ENCODE measurements at places on chromosomes 7 and 10.
A peak's percentile ranks its signal among the peaks of the same experiment; 100 is the strongest.

DNA sequence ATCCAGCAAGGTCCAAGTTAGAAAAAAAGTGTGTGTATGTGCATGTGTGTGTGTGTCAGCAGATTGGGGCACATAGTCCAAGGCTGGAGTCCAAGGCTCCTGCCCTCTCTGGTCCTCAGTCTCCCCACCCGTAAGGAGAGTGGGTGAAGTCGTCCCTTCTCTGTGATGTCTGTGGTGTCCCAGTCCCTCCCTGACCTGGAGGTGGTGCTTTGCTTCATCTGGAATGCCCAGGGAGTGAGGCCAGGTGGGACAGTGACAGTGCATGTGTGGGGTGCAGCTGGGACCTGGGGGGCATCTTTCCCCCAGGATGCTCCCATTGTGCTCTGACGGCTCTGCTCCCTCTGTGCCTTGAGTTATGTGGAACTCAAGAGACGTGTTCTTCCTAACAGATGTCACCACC, 18.0 kb downstream of the AQP1 start:
- no peak for DNase-seq

- no peak for DNase-seq
Measured at GRCh38 chr7:132368246-132368900, 207.9 kb downstream of the PLXNA4 start.

- no peak for DNase-seq
Measured at GRCh38 chr7:99363286-99363685, 11.2 kb upstream of the ARPC1B start.

- DNase-seq, result no peak
Measured at GRCh38 chr7:49367072-49367471, 406.4 kb upstream of the VWC2 start.

DNA sequence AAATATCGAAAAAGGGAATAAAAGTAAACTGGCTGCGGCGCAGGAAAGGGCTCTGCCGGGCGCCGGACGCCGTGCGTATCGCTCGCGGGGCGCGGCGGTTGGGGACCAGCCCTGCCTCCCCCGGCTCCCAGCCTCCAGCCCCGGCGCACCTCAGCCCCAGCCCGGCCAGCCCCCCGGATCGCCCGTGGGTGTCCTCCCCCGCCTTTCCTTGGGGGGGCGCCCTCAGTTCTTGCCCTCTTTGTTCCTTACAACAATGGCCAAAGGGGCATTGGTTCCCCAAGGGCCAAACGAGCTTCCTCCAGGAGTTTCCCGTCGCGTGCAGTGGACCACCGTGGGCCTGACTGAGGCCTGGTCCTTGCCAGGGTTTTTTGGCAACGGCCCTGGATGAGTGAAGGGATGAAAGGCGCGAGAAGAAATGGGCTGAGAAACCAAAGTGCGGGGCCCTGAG, 1.2 kb downstream of the MACROH2A2 start:
- no peak for DNase-seq

- DNase-seq, result no peak
Measured at GRCh38 chr7:10696064-10696463, 277.6 kb upstream of the PHF14 start.

DNA sequence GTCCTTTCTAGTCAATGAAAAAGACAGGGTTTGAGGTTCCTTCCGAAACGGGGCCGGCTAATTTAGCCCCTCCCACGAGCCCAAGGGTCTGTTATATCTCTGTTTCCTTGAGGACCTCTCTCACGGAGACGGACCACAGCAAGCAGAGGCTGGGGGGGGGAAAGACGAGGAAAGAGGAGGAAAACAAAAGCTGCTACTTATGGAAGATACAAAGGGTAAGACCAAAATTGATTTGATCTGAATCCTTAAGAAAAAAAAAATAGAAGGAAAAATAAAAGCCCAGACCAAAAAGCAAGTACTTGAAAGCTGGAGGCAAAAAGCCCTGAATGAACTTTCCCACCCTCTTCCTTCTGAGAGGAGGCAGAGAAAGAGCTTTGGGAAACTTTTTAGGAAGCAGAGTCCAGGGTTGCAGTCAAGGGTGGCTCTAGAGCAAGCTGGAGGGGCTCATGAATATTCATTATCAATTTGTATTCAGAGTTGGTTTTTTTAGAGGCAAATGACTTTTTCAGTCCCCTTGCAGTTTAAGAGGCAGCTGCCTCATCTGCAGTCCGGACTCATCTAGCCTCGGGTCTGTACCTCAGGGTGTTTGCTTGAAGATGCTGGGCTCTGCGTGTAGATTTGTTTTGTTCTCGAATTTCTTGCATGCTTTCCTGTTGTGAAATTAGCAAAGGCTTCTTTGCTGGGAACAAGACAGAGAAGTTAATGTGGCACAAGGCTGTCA, at the start of gene ENTPD1:
ENTPD1 (plus strand) TSS at position 123 of the 721 bp plus-strand sequence; CDS start at position 200, 77 bp downstream.
- DNase-seq, result no peak

DNA sequence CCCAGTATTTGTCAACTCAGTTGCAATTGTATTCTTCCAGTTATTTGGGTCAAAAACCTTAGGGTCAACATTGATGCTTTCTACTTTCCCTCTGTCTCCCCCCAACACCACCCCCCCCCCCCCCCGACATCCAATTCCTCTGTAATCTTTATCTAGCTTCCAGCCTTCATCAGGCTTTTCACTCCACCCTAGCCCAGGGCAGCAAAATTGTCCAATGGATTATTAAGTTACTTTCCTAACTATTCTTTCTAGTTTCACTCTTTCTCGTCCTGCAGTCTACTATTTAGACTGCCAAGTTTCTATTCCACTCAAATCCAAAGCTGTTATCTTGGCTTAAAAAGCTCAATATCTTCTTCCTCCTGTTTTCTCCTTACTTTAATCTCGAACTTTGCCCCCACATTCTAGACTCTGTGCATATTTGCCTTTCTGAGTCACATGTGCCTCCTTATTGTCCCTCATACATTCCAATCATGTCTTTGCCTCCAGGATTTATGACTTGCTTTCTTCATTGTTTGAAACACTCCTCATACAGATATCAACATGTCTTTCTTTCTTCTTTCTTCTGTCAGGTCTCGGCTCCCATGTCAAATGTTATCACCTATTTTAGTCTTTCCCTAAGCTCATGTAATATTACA, 196.6 kb upstream of the TMEM196 start:
- DNase-seq, result no peak

- peak; percentile 46 for DNase-seq
Measured at GRCh38 chr10:97708976-97709946, 4.3 kb upstream of the MARVELD1 start.

GRCh38 chr7:5703572-5704533, 77.6 kb downstream of the RNF216 start:
- DNase-seq, result no peak

- DNase-seq, result no peak
Measured at GRCh38 chr7:121032645-121033460, 44.3 kb downstream of the CPED1 start.

GRCh38 chr7:116782177-116782711, 80.1 kb upstream of the CAPZA2 start:
- DNase-seq, result no peak

DNA sequence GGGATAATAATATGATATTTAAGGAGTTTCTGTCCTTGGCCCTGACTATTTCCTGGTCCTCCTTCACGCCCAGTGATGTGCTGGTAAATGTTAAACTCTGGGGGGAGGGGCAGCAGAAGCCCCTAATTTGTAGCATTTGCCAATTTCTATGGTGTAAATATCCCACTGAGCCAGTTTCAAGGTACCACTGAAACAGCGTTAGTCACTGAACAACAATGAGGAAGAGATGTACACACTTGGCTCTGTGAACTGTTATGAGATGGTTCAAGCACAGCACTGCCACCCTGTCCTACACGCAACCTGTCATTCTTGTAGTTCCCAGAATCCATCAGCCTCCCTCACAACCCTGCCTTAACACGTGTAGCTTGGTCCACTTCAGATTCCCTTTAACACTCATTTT, 39.8 kb downstream of the MET start:
- DNase-seq, result no peak

DNA sequence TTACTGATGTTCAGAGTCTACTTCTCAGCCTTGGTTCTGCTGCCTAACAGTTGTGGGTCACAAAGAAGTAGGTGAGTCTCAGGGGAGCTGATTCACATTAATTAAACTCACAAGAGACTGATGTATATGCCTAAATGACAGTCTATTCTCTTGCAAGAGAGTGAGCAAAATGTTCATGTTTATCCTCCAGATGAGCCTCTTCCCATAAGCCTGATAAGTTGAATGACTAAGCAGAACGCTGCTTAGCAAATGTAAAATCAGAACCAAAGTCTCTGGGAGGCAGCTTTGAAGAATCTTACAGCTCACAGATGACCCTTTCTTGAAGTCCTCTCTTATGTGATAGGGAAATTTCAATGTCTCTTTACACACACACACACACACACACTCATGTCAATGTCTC, 1092.2 kb downstream of the TYW1 start:
- no peak for DNase-seq

DNA sequence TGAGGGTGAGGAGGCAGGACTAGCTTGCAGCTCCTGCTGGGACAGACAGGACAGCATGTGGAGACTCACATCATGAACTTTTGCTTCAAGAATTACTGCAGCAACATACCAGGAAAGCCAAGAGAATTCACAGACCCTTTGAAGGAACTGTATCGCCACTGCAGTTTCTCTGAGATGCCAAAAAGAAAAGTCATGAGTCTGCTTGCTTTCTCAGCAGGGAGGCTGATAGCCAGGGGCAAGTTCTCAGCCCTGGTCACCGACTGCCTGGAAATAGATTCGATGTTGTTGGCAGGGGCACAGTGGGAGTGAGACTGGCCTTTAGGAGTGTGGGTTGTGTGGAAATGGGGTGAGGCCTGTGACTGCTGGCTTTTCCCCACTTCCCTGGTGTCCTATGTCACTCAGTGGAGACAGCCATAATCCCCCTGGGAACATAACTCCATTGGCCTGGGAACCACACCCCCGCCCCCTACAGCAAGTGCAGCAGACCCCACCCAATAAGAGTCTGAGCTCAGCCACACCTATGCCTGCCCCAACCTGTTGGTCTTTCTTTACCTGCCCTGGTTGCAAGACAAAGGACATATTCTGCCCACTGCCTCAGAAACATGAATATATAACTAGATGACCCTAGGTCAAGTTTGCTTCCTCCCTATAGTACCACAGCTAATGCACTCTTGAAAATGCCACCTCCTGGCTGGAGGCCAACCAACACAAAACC, 1.6 kb upstream of the SAMD9 start:
- no peak for DNase-seq

DNA sequence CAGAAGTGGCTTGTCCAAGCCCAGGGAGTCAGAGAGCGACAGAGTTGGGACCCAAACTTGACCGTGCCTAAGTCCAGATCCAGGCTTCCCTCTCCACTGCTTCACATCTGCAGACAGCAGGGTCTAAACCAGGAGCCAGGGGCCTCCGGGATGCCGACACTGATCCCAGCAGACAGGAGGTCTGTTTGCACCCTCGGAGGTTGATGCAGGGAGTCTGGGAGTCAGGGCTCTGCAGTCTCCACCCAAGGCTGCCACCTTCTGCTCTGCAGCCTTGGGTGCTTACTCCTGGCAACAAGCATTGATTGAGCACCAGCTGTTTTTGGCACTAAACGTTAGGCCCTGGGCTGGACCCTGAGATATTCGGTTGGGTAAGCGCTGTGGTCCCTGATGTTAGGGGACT, 21.0 kb downstream of the ELFN1 start:
- no peak for DNase-seq

GRCh38 chr10:127129104-127129503, 67.3 kb downstream of the INSYN2A start:
- no peak for DNase-seq

- no peak for DNase-seq
Measured at GRCh38 chr10:60536529-60537114, 146.9 kb upstream of the ANK3 start.

GRCh38 chr10:34967335-34967880, 122.7 kb downstream of the CUL2 start:
- no peak for DNase-seq

DNA sequence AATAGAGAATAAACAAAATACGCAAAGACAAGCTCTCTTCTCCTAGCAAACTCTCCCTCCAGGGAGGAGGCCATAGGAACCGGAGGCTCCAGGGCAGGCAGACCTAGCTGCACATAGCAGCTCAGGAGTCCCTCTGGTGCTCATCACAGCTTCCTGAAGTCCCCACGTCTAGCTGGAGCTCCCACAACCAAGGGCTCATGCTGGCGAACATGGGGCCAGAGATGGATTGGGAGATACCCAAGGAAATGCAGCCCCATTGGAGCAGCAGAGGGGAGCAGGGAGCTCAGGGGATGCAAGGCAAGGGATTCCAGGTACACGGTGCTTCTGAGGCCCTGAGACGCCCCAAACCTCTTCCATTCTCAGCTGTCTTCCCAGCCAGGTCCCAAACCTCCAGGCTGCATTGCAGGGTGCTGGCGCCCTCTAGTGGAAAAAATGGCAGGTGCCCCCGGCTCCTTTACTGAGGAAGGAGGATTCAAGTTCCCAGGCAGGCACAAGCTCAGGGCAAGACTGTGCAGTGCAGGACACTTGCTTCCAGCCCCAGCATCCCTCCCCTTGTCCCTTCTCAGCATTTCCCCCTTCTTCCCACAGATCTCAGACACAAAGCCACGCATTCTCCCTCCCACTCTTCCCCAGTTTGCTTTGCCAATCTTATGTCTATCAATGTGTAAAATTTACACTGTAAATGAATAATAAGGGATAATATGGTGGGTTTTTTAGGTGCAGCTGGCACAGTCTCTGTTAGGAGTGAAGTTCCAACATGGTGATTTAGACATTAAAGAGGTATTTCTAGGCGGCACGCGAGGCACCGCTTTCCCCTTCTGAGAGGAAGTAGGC, 46.2 kb downstream of the GPAM start:
- peak; percentile 35 for DNase-seq

GRCh38 chr7:139124084-139124914, 14.8 kb upstream of the ZC3HAV1 start:
- no peak for DNase-seq

DNA sequence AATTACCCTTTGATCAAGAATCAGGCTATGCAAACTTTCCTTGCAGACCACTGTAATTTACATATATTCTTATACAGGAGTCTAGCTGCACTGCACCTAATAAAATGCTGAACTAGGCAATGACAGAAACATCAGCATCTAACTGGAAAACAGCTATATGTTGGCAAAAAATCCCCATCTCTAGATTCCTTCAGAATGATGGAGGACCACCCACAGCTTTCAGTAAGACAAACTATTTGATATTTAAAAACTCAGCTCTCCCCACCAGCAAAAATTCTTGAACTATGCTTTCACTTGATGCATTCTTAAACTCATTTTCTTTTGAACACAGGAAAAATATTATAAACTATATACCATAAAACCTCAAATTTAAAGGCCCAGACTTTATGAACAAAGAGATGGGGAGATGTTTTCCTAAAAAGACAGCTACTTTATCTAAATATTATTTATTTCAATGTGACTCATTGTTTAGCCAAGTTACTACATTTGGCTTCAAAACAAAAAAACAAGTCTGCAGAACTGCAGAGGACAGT, 77.4 kb downstream of the SEMA3C start:
- DNase-seq, result no peak

DNA sequence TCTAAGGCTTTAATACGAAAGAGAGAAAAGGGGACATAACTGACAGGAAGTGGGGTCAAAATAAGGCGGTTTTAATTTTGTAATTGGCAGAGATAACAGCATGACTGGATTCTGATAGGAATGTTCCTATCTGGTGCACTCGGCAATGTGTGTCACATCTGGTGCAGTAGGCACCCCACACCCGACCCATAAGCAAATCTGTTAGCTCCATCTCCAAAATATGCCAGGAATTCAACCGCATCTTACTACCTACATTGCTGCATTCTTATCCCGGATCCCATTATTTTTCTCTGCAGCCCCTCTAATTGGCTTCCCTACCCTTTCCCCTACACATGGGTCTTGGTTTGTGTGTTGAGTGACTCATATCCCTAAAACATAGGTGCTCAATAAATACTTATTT, 19.1 kb upstream of the GALNT11 start:
- no peak for DNase-seq

Data from hematopoietic multipotent progenitor cell (in vitro differentiated cells).